CD4-positive, alpha-beta T cell (primary cell): ENCODE measurements at places on chromosomes 12 and 14.

DNA sequence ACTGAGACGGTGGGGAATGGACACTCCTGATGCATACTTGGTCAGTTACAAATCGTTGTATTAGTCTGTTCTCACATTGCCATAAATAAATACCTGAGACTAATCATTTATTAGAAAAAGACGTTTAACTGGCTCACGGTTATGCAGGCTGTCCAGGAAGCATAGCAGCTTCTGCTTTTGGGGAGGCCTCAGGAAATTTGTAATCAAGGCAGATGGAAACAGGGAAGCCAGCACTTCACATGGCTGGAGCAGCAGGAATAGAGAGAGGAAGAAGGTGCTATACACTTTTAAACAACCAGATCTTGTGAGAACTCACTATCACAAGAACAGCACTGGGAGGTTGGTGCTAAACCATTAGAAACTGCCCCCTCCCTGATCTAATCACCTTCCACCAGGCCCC lies 418.2 kb downstream of the FLRT2 start:
- DNase-seq = no peak

DNA sequence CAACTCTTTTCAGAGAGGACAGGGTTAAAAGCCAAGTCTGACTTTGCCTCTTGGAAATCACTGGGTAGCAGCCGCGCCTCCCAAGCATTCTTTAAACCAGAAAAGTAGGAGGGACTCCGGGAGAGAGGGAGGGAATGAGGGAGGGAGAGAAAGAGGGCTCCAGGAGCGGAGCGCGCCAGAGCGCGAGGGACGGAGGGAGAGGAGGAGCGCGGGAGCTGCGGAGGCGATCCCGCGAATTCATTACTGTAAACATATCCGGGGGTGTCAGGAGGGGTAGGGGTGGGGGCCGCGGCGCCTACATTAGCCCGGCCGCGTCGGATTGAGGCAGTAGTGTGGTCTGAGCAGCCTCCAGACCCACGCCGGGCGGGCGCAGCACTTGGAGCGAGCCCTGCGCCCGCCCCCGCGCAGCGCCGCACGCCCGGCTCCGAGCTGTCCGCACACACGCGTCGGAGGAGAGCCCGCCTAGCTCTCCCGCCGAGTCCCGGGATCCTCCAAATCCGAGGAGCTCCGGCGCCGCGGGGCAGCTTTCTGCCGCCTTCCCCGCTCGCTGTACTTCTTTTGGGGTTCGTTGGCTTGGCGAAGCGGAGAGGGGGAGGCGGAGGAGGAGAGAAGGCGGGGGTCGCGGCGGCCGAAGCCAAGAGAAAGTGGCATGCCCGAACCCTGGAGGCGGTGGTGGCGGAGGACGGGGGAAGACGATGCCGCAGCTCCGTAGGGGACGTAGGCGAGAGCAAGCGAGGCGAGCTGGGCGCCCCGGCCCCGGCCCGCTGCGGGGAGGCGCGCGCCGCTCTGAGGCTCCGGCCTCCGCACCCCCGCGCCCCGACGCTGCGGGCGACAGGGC lies 3.3 kb downstream of the FLRT2 start:
- no peak for DNase-seq

GRCh38 chr12:68771223-68771925 lies 25.4 kb downstream of the SLC35E3 start:
- DNase-seq = no peak

GRCh38 chr12:44816446-44817017 lies 59.6 kb downstream of the NELL2 start:
- DNase-seq = no peak

DNA sequence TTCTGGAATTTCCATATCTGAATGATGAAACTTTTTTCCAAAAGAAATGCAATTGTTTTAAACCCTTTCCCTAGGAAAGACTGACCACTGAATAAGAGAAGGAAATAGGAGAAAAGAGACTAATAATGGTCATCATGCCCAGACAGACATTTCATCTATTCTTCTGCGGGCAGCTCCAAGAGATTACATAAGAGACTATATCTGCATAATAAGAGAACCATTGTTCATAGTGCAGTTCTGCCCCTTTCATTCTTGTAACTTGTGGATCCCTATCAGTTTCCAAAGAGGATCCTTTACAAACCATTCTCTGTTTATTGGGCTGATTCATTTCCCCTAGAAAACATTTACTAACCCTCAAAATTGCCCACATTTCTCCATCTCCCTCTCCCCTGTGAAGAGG lies 197.8 kb downstream of the FSCB start:
- no peak for DNase-seq

DNA sequence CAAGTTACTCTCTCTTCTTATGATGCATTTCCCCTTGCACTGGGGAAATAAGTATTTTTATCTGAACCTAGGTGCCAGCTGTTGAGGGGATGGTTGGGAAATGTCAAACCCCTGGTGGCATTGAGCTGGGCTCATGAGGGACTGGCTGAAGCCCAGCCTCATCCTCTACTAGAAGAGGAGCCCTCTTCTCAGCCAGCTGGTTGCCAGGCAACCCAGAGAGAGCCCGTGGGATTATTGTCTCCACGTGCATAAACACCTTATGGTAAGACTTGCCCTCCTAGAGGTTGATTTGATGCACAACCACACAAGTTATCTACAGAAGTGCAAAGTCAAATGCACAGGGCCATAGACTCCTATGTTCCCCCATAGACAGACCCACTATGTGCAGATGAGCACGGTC lies 89.8 kb downstream of the WSCD2 start:
- no peak for DNase-seq

DNA sequence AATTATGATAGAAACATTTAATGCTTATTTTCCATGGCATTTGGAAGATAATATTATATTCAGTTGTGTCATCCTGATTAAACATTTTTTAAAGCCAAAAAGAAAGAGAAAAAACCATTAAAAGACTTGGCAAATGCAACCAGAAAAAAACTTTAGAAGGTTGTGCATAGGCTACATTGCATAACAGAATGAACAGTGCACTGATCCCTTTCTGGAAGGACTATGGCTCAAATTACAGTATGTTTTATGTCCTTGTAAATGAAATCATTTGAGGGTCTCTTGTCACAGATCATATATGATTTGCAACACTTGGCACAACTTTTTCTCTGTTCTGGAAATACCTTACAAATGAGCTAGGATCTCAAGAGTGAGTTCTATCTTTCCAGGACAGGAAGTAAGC lies 275.2 kb upstream of the FLRT2 start:
- DNase-seq = no peak

GRCh38 chr12:117236456-117237001 lies 46.3 kb upstream of the FBXO21 start:
- peak; percentile 61 for DNase-seq

DNA sequence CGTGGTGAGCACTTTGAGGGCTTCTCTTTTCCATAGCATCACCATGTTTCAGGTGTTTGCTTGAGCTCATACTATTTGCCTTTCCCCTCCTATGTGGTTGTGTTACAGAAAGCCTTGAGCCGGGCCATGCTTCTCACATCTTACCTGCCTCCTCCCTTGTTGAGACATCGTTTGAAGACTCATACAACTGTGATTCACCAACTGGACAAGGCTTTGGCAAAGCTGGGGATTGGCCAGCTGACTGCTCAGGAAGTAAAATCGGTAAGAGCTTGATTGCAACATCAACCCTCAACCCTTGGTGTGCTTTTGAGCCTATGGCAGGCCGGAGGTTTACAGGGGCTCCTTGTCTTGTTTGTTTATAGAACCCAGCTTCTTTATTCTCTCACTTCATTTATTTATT lies 8.1 kb downstream of the LETMD1 start:
- DNase-seq = no peak

DNA sequence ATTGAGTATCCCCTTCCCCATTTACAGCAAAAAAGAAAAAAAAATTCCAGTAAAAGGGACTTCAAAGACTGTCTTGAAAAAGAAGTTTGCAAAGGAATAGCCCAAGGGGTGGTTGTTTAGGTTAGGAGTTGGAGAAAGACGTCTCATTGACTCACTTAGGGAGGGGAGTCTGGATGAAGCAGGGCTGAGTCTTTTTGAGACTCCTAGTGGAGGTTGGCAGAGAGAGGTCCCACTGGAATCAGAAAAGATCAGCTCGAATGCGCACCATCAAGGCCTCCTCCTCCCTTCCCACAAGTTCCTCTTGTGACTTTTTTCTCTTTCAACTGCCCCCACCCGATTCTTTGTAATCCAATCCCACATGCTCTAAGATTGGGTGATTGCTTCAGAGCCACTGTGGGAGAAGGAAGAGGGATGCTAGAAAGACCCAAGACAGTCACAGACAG lies 1.9 kb downstream of the ARHGEF40 start:
- DNase-seq = no peak

DNA sequence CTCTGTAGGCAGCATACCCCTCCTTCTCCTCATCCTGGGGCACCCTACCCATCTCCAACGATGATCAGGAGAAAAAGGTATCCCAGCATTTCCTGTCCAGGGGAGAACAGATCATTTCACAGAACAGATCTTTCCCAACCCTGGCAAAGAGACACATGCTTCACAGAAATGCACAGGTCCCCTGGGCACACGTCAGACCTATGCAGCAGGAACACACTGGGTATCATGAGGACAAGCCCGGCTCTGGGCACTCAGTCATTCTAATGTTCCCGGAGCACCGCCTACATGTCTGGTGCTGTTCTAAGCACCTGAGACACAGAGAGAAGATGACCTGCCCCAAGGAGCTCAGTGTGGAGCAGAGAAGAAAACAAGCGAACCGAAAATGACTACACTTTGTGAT lies 56.2 kb downstream of the ACTN1 start:
- DNase-seq = no peak

- DNase-seq = no peak
These were observed 70.3 kb upstream of the STXBP6 start for GRCh38 chr14:25120261-25120660.

GRCh38 chr12:68796399-68796798 lies 11.6 kb upstream of the MDM2 start:
- DNase-seq = no peak

DNA sequence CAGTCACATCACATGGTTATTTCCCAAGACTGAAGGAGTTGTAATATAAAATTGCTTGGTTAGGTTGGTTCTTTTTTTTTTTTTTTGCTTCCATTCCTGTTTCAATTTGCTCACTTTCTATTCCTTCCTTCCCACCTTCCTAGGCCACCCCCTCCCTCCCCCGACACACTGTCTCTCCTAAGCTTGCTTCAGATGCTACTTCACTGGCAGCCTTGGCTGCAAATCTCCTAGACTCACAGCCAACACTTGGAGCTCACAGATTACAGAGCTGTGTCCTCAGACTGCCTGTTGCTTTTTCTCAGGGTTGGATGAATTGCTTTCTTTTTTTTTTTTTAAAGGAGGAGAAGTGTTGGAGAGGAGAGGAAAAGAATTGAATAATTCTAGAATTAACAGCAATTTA lies 77.3 kb upstream of the GRIN2B start:
- DNase-seq = no peak

DNA sequence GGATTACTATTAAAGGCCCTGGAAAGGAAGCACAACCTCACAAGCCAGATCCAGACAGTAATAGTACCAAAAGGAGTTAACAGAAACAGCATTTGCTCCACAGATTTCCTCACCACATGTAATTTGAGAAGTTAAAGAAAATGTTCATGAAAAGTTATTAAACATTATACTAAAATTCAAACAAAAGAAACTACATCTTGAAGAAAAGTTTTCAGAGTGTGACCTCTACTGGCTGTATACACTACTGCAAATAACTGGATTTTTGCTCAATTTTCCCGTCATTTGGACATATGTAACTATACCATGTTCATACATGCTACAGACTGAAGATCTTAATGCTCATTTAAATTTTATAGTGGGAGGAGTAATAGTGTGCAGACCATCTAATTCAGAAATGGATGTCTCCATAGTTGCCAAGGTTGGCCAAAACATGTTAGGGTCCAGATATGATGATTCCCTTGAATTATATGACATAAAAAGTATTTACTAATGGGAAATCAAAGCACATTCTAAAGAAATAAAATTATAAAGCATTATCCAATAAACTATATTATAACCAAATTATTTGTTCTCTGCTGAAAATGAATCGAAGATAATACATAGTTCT lies 5.6 kb downstream of the KRR1 start:
- DNase-seq = no peak

- DNase-seq = no peak
These were observed 9.7 kb upstream of the PEBP1 start for GRCh38 chr12:118126119-118126757.

- DNase-seq = no peak
These were observed 235.2 kb downstream of the PCNX1 start for GRCh38 chr14:71142375-71143038.

GRCh38 chr14:88437658-88438057 lies 52.2 kb downstream of the SPATA7 start:
- no peak for DNase-seq

DNA sequence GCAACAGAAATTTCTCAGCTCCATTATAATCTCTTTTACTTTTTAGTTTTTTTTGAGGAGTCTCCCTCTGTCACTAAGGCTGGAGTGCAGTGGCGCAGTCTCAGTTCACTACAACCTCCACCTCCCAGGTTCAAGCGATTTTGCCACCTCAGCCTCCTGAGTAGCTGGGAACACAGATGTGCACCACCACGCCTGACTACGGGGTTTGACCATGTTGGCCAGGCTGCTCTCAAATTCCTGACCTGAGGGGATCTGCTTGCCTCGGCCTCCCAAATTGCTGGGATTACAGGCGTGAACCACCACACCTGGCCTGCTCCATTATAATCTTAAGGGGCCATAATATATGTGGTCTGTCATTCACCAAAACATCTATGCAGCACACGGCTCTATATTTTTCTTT lies 23.4 kb downstream of the HNRNPC start:
- DNase-seq = no peak

DNA sequence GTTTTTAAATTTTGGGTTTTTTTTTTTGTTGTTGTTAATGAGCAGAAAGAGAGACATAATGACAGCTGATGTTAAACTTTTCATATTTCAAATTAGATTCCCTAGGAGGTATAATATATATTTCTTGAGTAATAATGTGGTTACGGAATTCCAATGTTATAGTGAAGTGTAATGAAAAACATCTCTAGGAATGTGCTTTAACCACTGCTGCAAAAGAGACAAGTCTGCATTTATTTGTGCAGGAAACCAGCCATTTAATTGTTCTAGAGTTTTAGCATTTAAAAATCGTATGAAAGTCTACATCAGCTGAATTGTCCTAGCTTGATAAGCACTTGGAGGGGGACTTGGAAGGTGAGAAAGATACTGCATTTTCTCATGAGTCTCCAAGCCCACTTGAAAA lies 14.3 kb downstream of the SERPINA10 start:
- no peak for DNase-seq

GRCh38 chr12:72673853-72674252 lies 401.7 kb downstream of the TRHDE start:
- no peak for DNase-seq
